ENCODE measurements at places on chromosomes 3 and 15. TPM values are rescaled to one million over a fixed set of nuclear protein-coding genes. Genes with fewer than 3 reads are reported as not detected.

Gene EOMES
- total RNA-seq, result 0.95 TPM

Gene MED12L
- total RNA-seq, result 0.35 TPM

Gene UROC1
- not detected for total RNA-seq

Gene ROBO2
- total RNA-seq, result 0.75 TPM

Gene SEMA3G
- 0.21 TPM for total RNA-seq

Gene MELTF
- 12.9 TPM for total RNA-seq

Gene NCKIPSD
- 20.9 TPM for total RNA-seq

Gene NOX5
- total RNA-seq, result 0.14 TPM

Gene MFGE8
- total RNA-seq, result 38.2 TPM

Gene CCR5
- total RNA-seq, result not detected

Gene NRG4
- not detected for total RNA-seq

Gene ECE2
- total RNA-seq, result not detected

Gene NSUN3
- total RNA-seq, result 6.1 TPM

Gene CCDC13
- 0.32 TPM for total RNA-seq

Gene CFAP44
- total RNA-seq, result 1.0 TPM

Gene CAMKV
- total RNA-seq, result not detected

Gene PRR20G
- not detected for total RNA-seq

Gene MKRN2OS
- total RNA-seq, result 3.1 TPM

Gene ANKRD63
- not detected for total RNA-seq

Gene IGF1R
- total RNA-seq, result 38.4 TPM

Gene CAPN3
- total RNA-seq, result 3.8 TPM

Gene SPATA12
- total RNA-seq, result 0.03 TPM

Gene GP5
- not detected for total RNA-seq

Gene CASR
- total RNA-seq, result not detected

Gene RTP3
- total RNA-seq, result not detected

Gene GOLGA8J
- total RNA-seq, result 0.07 TPM

Gene RETNLB
- not detected for total RNA-seq

All from foreskin keratinocyte (primary cell).